ENCODE measurements at places on chromosomes 3 and 15.
A peak's percentile ranks its signal among the peaks of the same experiment; 100 is the strongest.

GRCh38 chr15:75161106-75161916, 40.4 kb upstream of the C15orf39 start:
- DNase-seq = no peak

GRCh38 chr3:101212730-101213129, 107.6 kb downstream of the IMPG2 start:
- DNase-seq = no peak

GRCh38 chr3:57544181-57545125, at the start of gene DNAH12:
Gene DNAH12 (minus strand): TSS chr3:57544344. CDS start chr3:57542870, 1,474 bp downstream.
- peak; percentile 66 for DNase-seq

- DNase-seq = no peak
These were observed 287.7 kb downstream of the ZIC4 start for GRCh38 chr3:147118611-147119010.

GRCh38 chr15:58694641-58695398, 54.7 kb downstream of the ADAM10 start:
- DNase-seq = no peak

- DNase-seq = no peak
These were observed 39.0 kb upstream of the TRAK1 start for GRCh38 chr3:42052132-42052483.

DNA sequence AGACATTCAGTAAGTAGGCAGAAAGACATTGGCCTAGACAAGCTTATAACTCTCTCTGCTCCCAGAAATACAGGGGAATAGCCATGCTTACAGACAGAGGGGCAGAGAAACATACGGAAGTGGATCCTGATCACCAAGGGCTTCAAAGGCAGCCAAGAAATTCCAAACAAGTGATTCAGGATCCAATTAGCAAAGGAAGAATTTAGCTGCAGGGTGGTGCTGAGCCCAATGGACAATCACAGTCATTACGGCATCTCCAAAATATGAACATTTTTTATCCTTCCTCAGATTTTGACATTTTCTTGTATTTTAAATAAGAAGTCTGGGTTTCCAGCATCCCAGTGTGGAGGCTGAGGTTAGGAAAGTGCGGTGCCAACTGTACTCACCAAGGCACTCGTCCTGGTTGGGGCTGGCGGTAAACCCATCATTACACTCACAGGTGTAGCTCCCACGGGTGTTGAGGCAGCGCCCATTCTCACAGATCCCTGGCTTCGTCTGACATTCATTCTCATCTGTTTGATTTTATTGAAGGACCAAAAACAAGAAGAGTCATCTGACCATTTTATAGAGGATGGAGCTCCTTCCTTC, 96.8 kb downstream of the DUT start:
- no peak for DNase-seq

DNA sequence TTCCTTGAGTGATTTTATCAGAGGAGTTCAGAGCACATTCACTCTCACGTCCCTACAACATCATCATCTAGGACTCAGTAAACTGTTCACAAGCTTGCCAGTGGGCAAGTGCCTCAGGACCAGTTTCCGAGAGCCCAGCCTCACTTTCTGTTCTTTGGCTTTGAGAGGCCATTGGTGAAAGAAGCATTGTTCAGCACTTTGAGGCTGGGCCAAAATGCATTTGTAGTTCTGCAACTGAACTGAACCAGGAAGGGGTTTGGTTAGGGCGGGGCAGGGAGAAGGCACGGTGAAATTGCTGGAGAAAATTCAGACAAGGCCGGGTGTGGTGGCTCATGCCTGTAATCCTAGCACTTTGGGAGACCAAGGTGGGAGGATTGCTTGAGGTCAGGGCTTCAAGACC, 222.1 kb upstream of the CHRM5 start:
- DNase-seq = no peak

DNA sequence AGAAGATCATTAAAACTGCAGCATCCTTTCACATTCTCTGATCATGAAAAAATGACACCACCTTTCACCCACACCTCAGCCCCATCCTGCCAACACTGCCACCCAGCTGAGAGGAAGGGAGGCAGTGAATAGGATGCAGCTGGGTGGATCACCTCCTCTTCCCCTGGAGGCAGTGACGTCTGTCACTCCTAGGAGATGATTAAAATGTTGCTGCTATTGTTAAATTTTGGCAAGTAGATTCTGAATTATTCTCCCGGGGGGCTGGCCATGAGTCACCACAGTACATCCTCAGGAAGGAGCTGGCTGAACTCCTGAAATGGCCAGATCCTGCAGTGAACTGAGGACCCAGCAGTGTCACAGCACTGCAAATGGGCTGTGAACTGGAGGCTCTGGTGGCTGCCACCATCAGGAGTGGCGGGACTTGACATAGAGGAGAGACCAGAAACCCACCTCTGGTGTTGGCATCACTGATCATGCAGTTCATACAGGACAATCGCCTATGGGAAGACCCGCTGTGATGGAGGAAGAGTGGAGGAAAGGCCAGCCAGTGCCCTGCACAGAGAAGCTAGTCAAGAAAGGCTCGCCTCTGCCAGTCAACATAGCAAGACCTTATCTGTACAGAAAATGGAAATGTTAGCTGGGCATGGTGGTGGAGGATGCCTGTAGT, 199.1 kb downstream of the FAM43A start:
- DNase-seq = no peak

GRCh38 chr3:105807701-105808100, 61.1 kb downstream of the CBLB start:
- DNase-seq = no peak

- no peak for DNase-seq
These were observed 5.1 kb upstream of the ZSCAN2 start for GRCh38 chr15:84595660-84596059.

- no peak for DNase-seq
These were observed 272.0 kb downstream of the KLF13 start for GRCh38 chr15:31598620-31599019.

- no peak for DNase-seq
These were observed 33.6 kb downstream of the TMEM212 start for GRCh38 chr3:171876680-171877147.

Data from NCI-H524 treated with DMSO at 0.1 percent for 48 hours (cell line).